Keratinocyte (primary cell): ENCODE measurements at places on chromosomes 6 and 20.

- no peak overlapping the region for H3K27ac ChIP-seq
- peaks cover 15% of the 10 kb centered on the region for H3K4me1 ChIP-seq
- H3K36me3 ChIP-seq = no peaks in the 10 kb centered on the region
- no peaks in the 10 kb centered on the region for H3K27me3 ChIP-seq
- DNase-seq = no peak
Measured at GRCh38 chr20:44401770-44402390, 46.4 kb downstream of the HNF4A start.

GRCh38 chr6:46115634-46116033 is 14.2 kb upstream of the ENPP4 start:
- no peaks in the 10 kb centered on the region for H3K36me3 ChIP-seq
- H3K27ac ChIP-seq = no peak overlapping the region
- no peaks in the 10 kb centered on the region for H3K4me1 ChIP-seq
- H3K4me3 ChIP-seq = no peak overlapping the region
- no peaks in the 10 kb centered on the region for H3K27me3 ChIP-seq
- DNase-seq = no peak

DNA sequence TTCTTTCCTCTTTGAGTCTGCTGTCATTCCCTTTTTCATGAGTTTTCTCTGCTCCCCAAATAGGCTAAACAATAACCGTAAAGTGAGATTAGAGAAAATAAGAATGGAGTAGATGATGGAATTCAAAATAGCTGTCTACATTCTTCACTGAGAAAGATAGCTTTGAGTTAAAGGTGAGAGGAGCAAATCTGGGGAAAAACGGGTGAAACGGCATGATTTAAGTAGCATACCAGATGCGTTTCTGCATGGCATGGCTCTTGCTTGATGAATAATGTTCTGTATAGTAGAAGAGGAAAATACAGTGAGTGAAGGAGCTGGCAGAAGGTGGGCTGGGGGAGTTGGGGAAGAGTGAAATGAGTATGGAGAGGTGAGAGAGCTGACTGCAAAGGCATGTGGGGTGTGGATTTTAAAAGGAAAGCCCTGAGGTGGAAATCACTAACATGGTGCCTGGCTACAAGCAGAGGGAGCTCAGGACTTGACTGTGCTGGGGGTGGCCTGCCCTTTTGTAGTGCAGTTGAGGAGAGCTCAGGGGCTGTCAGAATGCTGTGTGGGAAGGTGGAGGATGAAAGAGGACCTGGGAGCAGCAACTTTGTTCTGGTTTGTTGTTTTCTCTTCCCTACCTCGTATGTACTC is 8.8 kb downstream of the BICRAL start:
- H3K36me3 ChIP-seq = peaks cover 1% of the 10 kb centered on the region
- no peaks in the 10 kb centered on the region for H3K4me1 ChIP-seq
- no peak overlapping the region for H3K27ac ChIP-seq
- no peak for DNase-seq
- no peaks in the 10 kb centered on the region for H3K27me3 ChIP-seq

DNA sequence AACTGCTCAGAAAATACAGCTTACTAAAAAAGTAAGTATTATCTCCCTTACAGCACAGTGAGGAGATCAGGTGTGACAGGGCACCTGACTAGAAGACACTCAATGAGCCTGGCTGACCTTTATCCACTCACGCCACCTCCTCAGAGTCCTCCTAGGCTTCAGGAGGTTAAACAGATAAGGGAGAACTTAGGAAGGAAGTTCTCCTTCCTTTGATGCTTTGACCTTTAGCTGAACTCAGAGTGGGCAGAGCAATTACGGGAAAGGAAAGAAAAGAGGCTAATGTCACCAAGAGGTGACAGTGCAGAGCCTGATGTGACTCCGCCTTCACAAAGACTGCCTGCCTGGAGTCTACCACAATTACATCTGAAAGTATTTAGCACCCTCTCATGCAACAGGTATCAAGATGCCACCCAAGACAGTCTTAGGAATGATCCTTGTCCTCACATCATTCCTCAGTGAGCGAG is 36.7 kb downstream of the MAN1A1 start:
- H3K27me3 ChIP-seq = no peaks in the 10 kb centered on the region
- H3K27ac ChIP-seq = no peak overlapping the region
- no peak for DNase-seq
- H3K4me3 ChIP-seq = no peak overlapping the region
- peaks cover 3% of the 10 kb centered on the region for H3K4me1 ChIP-seq
- peaks cover 2% of the 10 kb centered on the region for H3K36me3 ChIP-seq

GRCh38 chr6:82891076-82891475 is 174.6 kb downstream of the UBE3D start:
- no peak overlapping the region for H3K27ac ChIP-seq
- H3K27me3 ChIP-seq = no peaks in the 10 kb centered on the region
- H3K4me1 ChIP-seq = peaks cover 5% of the 10 kb centered on the region

DNA sequence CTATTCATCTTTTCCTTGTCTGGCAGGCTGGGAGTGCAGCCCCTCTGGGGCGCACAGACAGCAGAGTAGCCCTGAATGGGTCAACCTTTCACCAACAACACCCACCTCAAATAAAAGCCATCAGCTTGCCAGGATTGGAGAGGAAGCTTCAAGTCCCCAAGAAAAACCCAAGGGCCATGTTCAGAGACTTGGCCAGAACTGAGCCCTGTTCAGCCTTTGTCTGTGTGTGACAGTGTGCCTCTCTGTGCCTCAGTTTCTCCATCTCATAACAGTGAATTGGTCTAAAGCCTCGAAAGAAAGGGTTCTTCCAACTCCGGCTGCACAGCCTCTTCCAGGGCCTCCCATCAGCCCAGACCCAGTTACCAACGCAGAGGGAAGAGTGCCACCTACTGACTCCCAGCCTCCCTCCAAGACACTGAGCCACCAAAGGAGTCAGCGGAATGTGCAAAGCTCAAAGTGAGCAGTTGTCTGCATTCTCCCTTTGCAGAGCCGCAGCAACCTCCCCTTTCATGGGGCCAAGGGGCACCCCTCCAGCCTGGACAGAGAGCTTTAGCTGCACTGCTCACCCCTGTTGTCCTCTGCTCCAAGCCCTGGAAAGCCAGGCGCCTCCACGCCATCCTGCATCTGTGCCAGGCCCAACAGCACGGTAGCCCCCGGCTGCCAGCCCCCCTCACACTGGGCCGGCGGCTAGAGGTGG is 82.7 kb upstream of the TOP1 start:
- no peak overlapping the region for H3K4me3 ChIP-seq
- no peaks in the 10 kb centered on the region for H3K36me3 ChIP-seq
- no peak for DNase-seq
- H3K27me3 ChIP-seq = peaks cover 4% of the 10 kb centered on the region

DNA sequence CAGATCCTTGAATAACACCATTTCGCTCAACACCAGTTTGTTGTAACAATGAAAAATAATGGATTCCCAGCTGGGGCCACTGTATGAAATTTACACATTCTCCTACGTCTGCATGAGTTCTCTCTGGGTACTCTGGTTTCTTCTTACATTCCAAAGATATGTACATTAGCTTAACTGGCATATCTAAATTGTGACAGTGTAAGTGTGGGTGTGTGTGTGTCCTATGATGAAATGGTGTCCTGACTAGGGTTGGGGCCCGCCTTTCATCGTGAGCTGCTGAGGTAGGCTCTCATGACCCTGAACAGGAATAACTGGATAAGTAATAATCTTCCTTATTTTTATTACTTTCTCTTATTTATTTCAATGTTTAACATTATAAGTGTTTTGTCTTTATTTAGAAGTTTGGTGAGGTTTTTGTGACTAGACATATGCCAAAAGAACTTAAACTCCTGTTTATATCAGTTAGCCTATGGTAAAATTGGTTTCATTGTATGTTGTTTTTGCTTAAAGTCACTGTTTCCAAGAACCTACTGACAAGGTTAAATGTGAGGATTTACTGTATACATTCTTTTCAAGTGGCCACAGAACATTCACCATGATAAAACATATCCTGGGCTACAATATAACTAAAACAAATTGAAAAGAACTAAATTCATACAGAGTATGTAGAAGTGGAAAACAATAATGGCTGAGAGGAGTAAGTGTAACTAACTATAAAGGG is 42.4 kb downstream of the RBL1 start:
- no peaks in the 10 kb centered on the region for H3K36me3 ChIP-seq
- H3K4me3 ChIP-seq = no peak overlapping the region
- H3K4me1 ChIP-seq = no peaks in the 10 kb centered on the region
- no peak overlapping the region for H3K27ac ChIP-seq
- H3K27me3 ChIP-seq = no peaks in the 10 kb centered on the region

DNA sequence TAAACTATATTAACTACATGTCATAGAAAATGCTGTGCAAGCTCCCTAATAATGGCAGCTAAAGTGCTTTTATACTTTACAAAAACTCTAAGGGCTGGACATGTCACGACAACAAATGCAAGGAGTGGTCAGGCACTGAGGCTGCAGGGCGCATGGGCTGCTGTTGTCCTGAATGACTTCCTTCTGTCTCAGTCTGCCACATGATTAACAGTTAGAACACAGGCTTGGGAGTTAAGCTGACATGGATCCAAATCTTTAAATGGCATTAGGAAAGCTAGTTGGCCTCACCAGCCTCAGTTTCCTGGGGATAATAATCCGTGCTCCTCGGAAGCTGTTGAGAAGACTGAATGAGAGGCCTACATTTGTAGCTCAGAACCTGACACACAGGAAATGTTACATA is 57.4 kb downstream of the PREP start:
- H3K4me1 ChIP-seq = peaks cover 15% of the 10 kb centered on the region
- H3K36me3 ChIP-seq = peaks cover 8% of the 10 kb centered on the region
- DNase-seq = no peak
- H3K4me3 ChIP-seq = no peak overlapping the region

- peaks cover 17% of the 10 kb centered on the region for H3K36me3 ChIP-seq
- H3K27me3 ChIP-seq = no peaks in the 10 kb centered on the region
- no peak overlapping the region for H3K4me3 ChIP-seq
- peaks cover 21% of the 10 kb centered on the region for H3K4me1 ChIP-seq
- DNase-seq = no peak
- H3K27ac ChIP-seq = no peak overlapping the region
Measured at GRCh38 chr20:47667531-47668312, 117.6 kb downstream of the SULF2 start.

- DNase-seq = no peak
- no peak overlapping the region for H3K4me3 ChIP-seq
- peaks cover 11% of the 10 kb centered on the region for H3K36me3 ChIP-seq
- no peaks in the 10 kb centered on the region for H3K4me1 ChIP-seq
- H3K27me3 ChIP-seq = no peaks in the 10 kb centered on the region
Measured at GRCh38 chr6:116111552-116112528, 11.2 kb downstream of the NT5DC1 start.

GRCh38 chr6:110315207-110315868 is 42.8 kb downstream of the METTL24 start:
- no peaks in the 10 kb centered on the region for H3K27me3 ChIP-seq
- H3K36me3 ChIP-seq = no peaks in the 10 kb centered on the region
- no peak overlapping the region for H3K27ac ChIP-seq
- H3K4me1 ChIP-seq = no peaks in the 10 kb centered on the region
- H3K4me3 ChIP-seq = no peak overlapping the region
